ENCODE measurements at places on chromosomes 7 and 10.

- no peaks in the 10 kb centered on the region for H3K27me3 ChIP-seq
- no peak overlapping the region for H3K4me3 ChIP-seq
- peaks cover 71% of the 10 kb centered on the region for H3K4me1 ChIP-seq
- no peak overlapping the region for H3K27ac ChIP-seq
- H3K36me3 ChIP-seq, result peaks cover 96% of the 10 kb centered on the region
- no peak for DNase-seq
These were observed 21.9 kb downstream of the DNAJB6 start for GRCh38 chr7:157358753-157359096.

GRCh38 chr7:8260871-8261694 is 884 bp downstream of the ICA1 start:
- no peak for DNase-seq
- H3K4me3 ChIP-seq, result peak overlapping the region; percentile 63
- peaks cover 54% of the 10 kb centered on the region for H3K27me3 ChIP-seq
- H3K36me3 ChIP-seq, result no peaks in the 10 kb centered on the region
- peaks cover 5% of the 10 kb centered on the region for H3K4me1 ChIP-seq
- H3K27ac ChIP-seq, result no peak overlapping the region

DNA sequence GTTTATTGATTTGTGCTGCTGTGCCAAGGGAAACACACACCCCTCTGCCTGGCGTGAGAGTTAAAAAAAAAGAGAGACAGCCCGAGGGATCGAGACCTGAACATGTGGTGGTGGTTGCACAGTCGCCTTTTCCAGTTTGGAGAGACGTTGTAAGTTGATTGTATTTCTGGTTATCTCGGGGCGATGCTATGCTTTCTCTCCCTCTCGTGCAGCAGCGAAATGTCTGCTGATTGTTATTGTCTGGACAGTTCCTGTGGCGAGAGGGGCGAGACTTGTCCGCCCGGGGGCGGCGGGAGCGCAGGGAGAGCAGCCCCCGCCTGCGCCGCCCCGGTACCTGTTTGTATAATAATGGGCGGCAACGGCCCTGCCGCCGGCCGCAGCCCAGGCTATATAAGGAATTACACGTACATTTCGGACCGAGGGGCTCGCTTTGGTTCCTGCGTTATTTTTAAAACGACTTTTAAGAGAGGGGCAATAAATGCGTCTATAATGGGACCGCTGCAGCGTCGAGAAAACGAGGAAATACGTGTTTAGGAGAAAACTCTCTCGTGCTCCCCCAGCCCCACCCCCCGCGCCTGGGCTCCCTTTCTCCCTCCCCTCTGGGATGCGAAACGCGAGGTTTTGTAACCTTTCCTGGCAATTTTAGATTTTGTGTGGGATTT is 1.7 kb downstream of the ZEB1 start:
- peaks cover 34% of the 10 kb centered on the region for H3K4me1 ChIP-seq
- H3K36me3 ChIP-seq, result peaks cover 31% of the 10 kb centered on the region
- H3K27me3 ChIP-seq, result no peaks in the 10 kb centered on the region
- H3K4me3 ChIP-seq, result peak overlapping the region; percentile 91
- peak; percentile 1 for DNase-seq

GRCh38 chr10:92111336-92111939 is 179.4 kb downstream of the CPEB3 start:
- H3K27me3 ChIP-seq, result no peaks in the 10 kb centered on the region
- no peaks in the 10 kb centered on the region for H3K4me1 ChIP-seq
- DNase-seq, result no peak
- no peak overlapping the region for H3K27ac ChIP-seq
- H3K4me3 ChIP-seq, result no peak overlapping the region

All from effector memory CD8-positive, alpha-beta T cell (primary cell).